ENCODE measurements at places on chromosomes 1 and 21.

DNA sequence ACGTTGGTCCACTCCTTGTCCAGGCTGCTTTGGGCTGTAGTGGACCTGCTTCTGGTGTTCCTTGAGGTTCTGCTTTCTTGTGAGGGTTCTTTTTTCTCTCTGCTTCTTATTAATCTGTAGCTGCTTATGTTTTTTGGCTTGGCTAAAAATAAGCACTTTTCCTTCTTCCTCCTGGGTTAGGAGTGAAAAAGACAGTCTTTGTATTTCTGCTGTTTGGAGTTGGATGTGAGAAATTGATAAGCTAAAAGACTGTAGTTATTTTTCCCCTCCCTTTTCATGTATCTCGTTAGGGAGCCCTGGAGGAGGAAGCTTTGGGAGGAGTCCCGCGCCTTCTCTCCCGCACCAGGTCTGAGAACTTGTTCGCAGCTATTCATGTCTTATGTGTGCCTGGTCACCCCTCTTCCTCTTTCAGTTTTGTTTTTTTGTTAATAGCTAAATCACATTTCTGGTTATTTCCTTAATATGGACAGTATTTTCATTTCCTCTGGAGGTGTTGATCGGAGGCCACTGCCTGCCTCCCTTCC is 79.0 kb downstream of the GALNT2 start:
- no peak for DNase-seq

DNA sequence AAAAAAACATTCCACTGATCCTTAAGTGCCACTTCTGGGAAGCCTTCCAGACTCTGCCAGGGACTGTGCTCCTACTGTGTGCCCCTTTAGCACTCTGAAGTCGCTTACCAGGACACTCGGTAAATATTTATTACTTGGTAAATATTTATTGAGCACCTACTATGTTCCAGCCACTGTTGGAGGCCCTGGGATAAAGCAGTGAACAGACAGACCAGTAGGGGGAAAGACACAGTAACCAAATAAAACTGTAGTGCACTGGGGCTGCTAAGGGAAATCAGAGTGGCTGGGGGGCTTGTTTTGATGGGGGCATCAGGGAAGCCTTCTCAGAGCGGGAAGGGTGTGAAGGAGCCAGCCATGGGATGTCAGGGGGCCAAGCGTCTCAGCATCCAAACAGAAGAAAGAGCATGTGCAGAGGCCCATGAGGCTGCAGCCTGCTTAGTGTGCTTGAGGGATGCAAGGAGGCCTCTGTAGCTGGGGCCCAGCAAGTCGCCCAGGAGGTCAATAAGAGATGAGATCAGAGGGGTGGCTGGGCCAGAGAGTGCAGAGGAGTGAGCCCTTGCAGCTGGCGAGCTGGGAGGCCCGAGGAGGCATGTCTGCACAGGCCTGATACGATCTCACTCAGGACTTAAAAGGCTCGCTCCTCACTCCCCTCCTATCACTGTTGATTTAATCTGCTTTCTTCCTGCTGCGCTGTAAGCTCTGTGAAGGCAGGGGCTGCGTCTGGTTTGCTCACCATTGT is 28.6 kb downstream of the KAZN start:
- DNase-seq = no peak

- DNase-seq = no peak
These were observed 55.3 kb upstream of the NBPF3 start for GRCh38 chr1:21384620-21385019.

- DNase-seq = no peak
These were observed 1001.3 kb upstream of the ADGRL2 start for GRCh38 chr1:80799457-80799856.

DNA sequence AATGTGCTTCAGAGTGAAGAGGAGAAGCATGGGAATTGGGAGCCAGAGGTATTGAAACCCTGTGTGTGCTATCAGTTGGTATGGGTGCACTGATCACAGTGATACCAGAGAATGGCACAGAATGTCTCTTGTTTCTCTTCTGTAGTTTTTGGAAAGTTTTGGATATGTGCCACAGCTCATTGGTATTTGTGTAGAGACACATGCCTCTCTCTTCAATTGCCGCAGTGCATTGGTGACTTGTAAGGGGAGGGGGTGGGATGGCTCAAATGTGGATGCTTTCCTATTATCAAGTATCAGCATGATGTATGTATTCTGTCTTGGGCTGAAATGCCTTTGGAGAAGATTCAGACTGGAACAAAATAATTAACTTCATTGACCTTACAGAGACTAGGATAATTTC is 101.0 kb downstream of the HMCN1 start:
- no peak for DNase-seq

DNA sequence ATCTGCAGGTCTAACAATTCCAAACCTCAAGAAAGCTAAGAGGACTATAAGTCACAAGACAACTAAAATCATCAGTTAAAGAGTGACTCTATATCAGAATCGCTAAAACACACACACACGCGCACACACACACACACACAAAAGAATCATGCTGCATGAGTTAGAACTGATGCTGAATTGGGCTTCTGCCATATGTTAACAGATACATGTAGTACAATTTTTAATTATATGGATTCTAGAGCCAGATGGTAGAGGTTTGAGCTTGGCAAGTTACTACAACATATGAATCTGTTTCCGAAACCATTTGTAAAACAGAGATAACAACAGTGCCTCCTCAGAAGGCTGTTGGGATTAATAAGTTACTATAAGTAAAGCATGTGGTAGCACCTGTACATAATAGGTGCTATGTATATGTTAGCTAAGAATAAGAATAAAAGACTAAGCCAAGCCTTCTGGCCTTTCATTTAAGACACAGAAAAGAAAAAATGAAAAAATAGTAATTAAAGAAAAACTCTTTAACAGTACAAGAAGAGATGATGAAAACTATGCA is 17.9 kb downstream of the EPRS1 start:
- DNase-seq = no peak

- no peak for DNase-seq
These were observed 349.1 kb downstream of the SETD4 start for GRCh38 chr21:35711213-35711612.

DNA sequence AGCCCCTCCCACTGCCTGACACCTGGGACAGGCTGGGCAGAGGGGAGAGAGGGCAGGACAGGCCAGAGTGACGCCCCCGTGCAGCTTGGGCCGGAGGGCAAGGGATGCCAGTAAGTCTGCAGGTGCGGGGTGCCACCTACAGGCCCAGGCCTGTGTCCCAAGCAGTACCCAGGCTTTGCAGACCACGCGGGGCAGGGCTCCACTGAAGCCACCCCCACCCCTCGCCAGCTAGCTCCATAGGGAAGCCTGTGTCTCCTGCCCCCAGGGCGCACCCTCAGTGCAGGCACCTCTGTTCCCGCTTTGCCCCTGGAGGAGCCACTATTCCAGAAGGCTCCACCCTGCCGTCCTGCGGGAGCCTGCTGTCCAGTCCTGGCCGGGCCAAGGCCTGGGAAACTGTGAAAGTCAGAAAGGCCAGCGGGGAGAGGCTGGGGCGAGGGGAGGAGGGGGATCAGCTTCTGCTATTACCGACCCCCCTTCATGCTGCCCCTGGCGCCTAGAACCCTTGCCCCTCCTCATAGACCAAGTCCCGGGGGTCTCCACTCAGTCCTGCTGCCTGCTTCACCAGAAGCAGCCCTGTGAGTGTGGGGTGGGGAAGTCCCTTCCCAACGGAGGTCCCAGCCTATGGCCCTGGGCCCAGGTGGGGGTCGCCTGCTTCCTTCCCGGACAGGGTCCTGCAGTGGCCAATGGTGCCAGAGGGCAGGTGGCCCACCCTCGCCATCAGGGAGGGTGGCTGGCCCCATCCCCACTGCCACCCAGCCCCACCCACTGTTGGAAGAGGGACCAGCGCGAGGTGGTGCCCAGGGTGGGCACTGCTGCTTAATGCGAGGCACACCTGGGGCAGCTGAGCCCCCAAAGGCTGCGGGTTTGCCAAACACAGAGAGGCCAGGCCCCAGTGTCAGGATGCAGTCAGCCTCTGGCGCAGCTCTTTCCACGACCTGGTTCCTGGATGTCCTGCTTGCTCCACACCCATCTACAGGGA is 54.4 kb downstream of the KCNAB2 start:
- DNase-seq = no peak

DNA sequence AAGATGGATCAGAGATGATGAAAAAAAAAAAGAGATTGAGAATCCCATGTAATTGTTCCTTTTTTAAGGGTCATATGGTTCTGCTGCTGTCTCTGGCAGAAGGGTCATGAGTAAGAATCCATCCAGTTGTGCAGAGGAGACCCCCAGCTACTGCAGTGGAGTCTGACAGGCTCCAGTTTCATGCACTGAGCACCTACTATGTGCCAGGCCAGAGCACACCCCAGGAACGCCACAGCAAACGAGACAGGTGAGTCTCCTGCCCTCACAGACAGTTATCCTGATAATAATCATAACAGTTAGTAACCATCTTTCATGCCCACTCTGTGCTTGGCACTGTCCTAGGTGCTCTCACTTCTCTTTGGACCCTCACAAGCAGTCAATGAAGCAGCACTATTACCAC is 420.0 kb downstream of the MATN1 start:
- DNase-seq = no peak

DNA sequence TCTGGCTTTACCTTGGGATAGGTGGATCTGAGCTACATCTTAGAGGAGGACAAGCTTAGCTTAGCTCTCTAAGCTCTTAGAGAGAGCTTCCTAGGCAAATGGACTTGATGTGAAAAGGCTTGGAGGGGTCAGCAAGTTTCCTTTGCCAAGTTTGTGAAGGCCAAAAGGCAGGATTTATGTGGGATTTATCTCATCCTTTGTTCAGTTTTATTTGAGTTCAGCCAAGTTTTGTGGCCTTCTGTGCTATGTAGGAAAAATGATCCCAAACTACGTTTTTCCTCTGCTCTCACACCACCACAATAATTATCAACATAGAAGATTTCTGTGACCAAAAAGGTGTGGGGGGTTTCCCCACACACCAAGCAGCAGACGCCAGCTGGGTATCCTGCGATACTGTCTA is 26.0 kb upstream of the RNF11 start:
- no peak for DNase-seq

- DNase-seq = no peak
These were observed 727.8 kb upstream of the ADAMTS5 start for GRCh38 chr21:27694667-27695066.

- no peak for DNase-seq
These were observed 53.9 kb downstream of the TENT5C start for GRCh38 chr1:117659550-117660270.

GRCh38 chr1:87274851-87275250 is 53.8 kb upstream of the LMO4 start:
- no peak for DNase-seq

GRCh38 chr21:35451276-35451675 is 402.2 kb upstream of the RUNX1 start:
- DNase-seq = no peak

DNA sequence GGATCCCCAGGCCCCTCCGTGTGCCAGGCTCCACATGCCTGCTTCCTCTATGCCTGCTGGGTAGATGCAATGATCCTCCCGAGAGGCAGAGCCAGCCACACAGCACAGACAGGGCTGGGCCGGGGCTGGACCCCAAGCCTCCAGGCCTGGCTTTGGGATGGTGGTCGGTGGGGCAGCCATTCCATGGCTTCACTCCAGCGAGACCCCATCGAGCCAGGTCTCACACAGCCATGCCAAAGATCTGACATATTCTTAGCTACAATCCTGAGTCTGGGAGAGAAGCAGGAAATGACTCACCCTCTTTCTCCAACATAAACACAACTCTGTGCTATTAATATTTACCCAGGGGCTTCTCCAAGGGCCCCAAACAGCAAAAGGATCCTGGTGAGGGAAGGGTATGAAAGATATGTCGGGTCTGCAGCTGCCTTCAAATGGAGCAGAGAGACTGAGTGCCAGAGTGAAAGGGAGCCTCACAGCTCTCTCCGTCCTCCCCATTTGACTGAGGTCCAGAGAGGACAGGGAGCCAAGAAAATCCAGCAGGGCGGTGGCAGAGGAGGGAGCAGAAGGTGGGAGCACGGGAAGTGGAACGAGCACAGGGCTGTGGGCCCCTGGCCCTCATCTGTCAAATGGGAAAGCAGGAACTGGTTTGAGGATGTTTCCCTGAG is 639.5 kb downstream of the MATN1 start:
- DNase-seq = no peak

- DNase-seq = no peak
These were observed 39.5 kb upstream of the NFASC start for GRCh38 chr1:204831186-204831585.

- no peak for DNase-seq
These were observed 35.6 kb downstream of the IL23R start for GRCh38 chr1:67201891-67202290.

DNA sequence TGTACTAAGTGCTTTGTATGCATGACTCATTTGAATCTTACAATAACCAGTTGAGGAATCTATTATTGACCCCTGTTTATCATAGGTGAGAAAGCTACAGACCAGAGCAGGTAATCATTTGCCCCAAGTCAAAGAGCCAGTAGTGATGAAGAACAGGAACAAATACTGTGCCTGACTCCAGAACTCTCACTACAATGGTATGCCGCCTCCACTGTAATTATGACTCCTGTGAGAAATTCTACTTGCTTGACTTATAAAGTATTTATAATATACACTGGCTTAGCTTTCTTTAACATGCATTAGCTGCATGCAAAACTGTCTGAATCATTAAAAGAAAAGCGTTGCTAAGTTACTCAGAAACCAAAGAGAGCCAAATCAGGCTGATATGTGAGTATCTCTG is 92.6 kb downstream of the ZNF281 start:
- DNase-seq = no peak

- no peak for DNase-seq
These were observed 23.3 kb downstream of the TOMM20 start for GRCh38 chr1:235105051-235106043.

- no peak for DNase-seq
These were observed 108.4 kb downstream of the GREM2 start for GRCh38 chr1:240503558-240503957.

DNA sequence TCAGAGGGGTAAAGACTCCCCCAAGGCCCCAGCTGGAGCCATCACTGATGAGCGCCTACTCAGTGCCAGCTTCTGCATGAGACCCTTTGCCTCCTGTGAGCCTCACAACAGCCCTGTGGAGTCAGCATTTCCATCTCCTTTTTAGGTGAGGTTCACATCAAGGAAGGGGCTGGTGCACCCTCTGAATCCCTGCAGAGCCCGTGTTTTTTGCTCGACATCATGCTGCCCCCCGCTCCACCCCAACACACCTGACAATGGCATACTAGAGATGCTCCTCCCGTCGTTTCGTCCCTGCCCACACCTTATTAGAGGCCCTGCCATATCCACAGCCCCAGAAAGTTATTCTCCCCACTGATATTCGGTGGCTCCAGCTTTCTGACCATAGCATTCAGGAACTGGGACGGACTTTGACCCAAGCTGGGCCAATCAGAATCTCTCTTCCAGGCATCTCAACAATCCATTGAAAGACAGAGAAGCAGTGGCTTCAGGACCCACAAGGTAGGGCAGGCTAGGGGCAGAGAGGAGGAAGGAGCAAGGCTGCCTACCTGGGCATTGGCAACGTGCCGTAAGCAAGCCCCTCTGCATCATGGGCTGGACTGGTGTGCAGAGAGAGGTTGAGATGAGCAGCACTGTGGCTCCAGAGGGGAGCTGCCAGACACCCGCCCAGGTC is 32.7 kb downstream of the EPHA10 start:
- no peak for DNase-seq

- DNase-seq = no peak
These were observed 54.9 kb upstream of the AJAP1 start for GRCh38 chr1:4599521-4599920.

- no peak for DNase-seq
These were observed 1083.1 kb downstream of the PLA2G4A start for GRCh38 chr1:187911820-187912219.

- no peak for DNase-seq
These were observed 812 bp downstream of the CACHD1 start for GRCh38 chr1:64470665-64471217.

GRCh38 chr1:160534823-160535605 is 12.0 kb upstream of the SLAMF6 start:
- DNase-seq = no peak

GRCh38 chr1:231774719-231775335 is 148.2 kb downstream of the DISC1 start:
- no peak for DNase-seq
